Epithelial cell of prostate (primary cell): ENCODE measurements at places on chromosomes 6 and 20.

- DNase-seq, result no peak
Observed at GRCh38 chr6:14280766-14281293, 163.3 kb downstream of the CD83 start.

DNA sequence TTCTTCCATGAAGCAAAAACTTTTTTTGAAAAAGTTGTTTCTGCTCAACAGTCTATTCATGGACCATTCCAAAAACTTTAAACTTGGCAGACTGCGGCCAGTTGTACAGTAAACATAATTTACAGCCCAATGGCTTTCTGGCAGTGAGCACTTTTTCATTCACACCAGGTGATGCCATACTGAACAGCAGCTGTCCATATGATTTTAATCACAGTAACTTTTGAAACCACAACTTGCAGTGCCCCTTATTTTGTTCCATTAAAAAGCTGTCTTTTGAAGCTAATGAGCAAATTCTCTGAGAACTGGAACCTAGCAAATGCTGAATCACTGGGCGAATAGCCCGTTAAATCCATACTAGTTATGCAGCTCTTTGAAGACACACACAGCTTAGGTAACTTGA, 576.6 kb downstream of the PTPRT start:
- DNase-seq, result no peak

GRCh38 chr6:143195349-143195845, 134.7 kb downstream of the AIG1 start:
- DNase-seq, result no peak

DNA sequence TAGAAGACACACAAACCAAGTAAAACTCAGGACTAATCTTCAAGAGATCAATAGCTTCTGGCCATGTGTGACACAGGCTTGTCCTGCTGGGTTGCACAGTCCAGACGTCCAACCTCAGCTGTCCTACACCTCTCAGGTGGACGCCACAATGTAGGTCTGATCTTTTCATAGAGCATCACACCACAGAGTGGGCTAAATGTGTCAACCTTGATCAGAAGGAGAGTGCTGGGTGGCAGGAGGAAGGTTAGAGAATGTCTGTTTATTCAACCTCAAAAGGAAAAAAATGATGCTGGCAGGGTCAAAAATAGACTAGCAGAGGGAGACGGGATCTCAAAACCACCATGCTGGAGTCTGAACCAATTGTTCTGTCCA, 41.7 kb downstream of the GFOD1 start:
- no peak for DNase-seq
